ENCODE measurements at places on chromosomes 2 and 18.

GRCh38 chr18:79323471-79323870, 72.3 kb upstream of the NFATC1 start:
- no peak for DNase-seq

DNA sequence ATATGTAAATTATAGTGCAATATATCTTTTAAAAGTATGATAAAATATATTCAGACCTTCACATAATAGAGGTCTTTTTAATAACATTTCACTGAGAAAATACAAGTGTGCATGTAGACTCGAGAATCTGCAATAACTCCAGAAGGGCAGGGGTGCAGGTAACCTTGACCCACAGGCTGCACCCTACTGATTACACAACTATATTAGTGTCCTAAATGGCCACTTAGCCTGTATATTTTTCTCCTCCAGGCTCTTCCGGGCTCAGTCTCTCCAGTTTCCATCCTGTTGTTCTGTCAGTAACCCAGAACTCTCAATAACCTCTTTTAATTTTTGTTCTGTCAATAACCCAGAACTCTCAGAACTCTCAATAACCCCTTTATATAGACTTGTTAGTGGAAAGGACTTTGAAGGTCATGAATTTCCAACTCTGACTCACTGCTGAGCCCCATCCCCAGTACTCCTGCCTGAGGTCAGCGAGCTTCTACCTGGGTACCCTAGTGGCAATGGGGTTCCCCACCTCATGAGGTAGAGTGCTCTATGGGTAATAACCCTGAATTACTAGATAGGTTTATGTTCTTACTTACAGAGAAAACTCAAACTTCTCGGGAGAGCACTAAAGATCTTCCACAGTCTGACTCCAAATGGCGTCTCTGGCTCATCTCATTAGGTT, 8.4 kb upstream of the TTR start:
- DNase-seq: no peak

DNA sequence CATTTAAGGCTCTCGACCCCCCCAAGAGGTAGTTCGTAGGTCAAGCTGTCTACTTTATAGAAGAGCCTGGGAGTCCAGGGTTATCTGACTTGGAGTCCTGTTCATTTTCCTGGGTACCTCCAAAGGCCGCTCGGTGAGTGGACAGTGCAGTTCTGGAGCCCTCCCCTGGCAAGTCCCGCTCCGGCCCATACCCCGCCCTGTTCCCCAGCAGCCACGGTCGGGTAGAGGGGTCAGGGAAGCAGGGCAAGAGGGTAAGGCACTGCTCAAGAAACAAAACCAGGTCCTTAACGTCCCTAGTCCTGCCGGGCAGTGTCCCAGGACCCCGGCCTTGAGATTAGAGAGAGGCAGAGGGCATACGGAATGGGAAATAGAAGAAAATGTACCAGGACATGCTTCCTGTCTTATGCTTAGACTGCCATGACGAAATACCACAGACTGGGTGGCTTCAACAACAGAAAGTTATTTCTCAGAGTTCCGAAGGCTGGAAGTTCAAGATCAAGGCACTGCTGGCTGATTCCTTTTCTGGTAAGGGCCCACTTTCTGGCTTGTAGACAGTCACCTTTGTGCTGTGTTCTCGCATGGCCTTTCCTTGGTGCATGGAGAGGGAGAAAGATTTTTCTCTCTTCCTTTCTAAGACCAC, 5.4 kb upstream of the HPCAL1 start:
- DNase-seq: no peak

DNA sequence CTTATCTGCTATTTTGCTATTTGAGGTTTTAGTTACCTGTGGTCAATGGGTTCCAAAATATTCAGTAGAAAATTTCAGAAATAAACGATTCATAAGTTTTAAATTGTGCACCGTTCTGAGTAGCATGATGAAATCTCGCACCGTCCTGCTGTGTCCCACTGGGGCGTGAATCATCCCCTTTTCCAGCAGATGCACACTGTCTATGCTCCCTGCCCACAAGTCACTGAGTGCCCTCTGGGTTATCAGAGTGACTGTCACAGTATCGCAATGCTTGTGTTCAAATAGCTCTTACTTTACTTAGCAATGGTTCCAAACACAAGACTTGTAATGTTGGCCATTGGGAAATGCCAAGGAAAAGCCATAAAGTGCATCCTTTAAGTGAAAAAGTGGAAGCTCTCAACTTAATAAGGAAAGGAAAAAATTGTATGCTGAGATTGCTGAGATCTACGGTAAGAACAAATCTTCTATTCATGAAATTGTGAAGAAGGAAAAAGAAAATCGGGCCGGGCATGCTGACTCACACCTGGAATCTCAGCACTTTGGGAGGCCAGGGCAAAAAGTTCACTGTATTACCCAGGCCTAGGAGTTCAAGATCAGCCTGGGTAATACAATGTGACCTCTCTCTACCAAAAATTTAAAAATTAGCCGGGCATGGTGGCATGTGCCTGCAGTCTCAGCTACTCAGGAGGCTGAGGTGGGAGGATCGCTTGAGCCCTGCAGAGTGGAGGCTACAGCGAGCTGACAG, 13.3 kb downstream of the COL4A3 start:
- no peak for DNase-seq

DNA sequence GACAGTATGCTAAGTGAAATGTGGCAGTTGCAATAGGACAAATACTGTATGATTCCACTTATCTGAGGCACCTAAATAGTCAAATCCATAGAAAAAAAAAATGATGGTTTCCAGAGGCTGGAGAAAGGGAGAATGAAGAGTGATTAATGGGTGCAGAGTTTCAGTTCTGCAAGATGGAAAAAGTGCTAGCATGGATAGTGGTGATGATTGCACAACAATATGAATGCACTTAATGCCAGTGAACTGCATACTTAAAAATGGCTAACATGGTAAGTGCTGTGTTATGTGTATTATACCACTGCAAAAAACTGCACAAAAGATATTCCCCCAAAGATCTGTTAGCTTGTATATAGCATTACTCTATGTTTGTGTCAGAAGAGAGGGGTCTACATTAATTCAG, 185.4 kb downstream of the INHBB start:
- DNase-seq: no peak

DNA sequence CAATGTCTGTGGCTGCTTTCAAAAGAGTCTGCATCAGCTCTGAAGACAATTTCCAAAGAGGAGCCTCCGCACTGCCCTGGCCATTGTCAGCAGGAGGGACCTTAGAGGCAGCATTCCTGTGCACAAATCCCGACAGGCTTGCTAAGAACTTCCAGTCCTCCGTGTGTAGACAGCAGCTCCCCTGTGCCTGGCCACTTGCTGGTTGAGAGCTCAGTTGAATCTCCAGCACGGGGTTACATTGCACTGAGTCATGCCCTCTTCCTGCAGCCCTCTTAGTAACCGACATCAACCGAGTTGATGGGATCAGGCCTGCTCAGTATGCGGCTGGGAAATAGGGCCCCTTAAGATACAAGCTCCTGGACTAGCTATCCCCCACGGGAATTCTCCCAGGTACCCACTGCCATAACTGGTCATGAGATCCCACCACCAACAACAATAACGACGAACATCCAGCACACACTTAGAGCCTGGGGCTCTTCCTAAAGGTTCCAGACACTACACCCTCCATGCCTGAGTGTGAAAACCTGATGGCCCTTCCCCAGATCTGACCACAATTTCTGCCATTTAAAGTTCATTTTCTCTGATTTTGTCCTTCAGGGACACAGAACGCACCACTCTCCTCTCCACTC, 12.0 kb downstream of the ATP6V1B1 start:
- DNase-seq: no peak

- DNase-seq: no peak
These were observed 49.3 kb downstream of the SLC35F5 start for GRCh38 chr2:113707106-113707505.

- no peak for DNase-seq
These were observed 335.2 kb downstream of the KCNJ3 start for GRCh38 chr2:155033652-155034051.

DNA sequence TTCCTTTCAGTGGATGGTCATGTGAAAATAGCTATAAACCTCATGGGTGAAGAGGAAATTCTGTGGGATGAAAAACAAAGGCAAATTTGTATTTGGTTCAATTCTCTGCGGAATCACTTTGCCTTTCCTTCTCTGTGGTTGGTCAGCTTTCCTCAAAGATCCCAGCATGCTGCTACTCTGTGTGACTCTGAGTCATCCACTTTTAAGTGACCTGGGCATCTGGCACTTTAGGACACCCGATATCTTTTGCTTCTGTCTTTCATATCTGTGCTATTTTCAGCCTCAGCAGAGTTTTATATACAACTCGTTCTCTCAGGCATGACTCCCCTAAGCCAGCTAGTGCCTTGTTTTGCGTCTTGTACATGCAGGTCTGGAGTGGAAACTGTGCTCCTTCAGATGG, 217.0 kb upstream of the PIEZO2 start:
- no peak for DNase-seq

DNA sequence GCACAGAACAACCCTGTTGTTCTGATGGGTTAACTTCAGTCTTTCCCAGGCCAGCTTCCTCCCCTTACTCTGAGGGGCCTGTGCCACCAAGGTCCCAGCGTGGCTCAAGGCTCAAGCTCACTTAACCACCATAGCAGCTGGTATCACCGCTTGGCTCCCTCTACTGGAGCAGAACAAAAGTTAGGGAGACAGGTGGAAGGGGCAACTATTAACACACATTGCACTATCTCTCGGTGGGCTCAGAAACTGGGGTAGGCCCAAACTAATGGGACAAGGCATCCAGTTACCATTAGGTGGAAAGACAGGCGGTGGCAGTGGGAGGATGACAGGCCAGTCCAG, 88.7 kb upstream of the ATL2 start:
- DNase-seq: peak; percentile 17

GRCh38 chr2:38665854-38666555, at the start of gene GALM:
Gene GALM, plus strand, starts transcription at chr2:38666114. Its CDS starts 48 bp downstream, at chr2:38666162.
- DNase-seq: peak; percentile 80

- DNase-seq: no peak
These were observed 7.2 kb upstream of the NEU4 start for GRCh38 chr2:241801611-241802420.

DNA sequence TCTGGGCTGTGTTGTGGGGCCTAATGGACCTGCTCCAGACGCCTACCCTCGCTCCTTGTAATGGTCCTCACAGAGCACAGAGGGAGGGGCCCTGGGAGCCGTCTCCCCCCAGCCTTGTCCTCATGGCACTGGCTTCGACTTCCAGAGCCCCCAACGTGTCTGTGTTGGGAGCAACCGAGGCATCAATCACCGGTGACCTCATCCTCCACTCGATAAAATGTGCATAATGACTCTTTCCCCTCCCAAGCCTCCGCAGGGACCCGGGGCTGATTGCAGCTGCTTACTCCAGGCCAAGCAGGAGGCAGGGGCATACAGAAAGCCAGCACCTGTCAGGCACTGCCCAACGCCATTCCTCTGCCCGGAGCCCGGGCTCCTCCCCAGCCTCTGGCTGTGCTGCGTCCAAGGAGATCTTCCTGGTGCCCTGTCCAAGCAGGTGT, 271.7 kb downstream of the NDUFA10 start:
- DNase-seq: no peak

DNA sequence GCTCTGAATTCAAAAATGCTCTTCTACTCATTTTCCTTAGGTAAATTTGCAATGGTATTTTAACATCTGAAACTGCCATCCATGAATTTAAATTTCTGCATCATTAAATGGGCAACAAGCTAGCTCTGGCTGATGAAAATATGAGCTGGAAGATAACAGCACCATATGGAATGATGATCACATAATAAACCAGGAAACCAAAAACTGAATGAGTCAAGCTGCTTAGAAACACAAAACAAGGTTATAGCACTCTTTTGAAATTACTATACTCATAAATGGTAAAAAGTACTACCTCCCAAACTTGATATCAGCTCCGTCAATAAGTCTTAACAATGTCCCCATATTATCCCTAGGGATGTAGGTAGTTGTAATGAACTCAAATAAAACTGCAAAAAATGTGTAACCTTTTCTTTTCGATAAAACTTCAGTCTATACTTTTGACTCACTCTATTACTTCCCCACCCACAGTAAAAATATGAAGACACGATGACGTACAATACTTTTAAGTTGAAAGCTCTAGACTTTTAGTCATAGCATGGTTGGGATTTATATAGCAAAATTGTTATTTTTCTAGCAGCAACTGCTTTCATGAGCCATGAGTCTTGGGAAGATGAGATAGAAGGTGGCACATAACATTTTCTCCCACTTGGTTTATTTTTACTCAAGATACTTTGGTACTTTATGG, 396.7 kb downstream of the CDH2 start:
- no peak for DNase-seq

- no peak for DNase-seq
These were observed 187.4 kb downstream of the ARL4C start for GRCh38 chr2:234309431-234309830.

DNA sequence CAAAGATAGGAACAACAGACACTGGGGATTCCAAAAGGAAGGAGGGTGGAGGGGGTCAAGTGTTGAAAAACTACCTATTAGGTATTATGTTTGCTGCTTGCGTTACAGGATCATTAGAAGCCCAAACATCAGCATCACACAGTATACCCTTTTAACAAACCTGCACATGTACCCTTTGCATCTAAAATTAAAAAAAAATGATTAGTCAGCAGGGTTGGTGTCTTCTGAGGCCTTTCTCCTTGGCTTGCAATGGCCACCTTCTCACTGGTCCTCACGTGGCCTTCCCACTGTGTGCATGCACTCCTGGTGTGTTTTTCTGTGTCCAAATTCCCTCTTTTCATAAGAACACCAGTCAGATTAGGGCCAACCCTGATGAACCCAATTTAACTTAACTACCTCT, 5.6 kb upstream of the IMPA2 start:
- DNase-seq: no peak

GRCh38 chr18:29123706-29124530, 947.0 kb upstream of the CDH2 start:
- DNase-seq: no peak

- no peak for DNase-seq
These were observed 16.4 kb downstream of the EEF1B2 start for GRCh38 chr2:206176121-206176520.

- peak; percentile 3 for DNase-seq
These were observed 8.3 kb downstream of the ARL5A start for GRCh38 chr2:151819920-151820319.

DNA sequence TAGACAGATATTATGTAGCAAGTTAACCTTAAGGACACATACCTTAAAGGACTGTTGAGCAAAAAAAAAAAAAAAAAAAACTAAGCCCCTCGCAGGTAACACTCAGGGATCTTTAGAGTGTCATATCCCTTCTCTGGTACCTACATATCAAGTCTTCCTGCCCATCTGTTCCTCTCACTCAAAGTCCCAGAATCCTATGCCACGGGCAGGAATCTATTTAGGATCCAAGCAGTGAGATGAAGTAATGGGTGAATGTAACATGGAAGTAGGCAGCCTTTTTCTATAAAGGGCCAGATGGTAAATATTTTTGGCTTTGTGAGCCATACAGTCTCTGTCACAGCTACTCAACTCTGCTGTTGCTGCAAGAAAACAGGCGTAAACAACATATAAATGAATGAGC, 496.7 kb downstream of the STK39 start:
- DNase-seq: no peak

Data from stimulated activated naive CD8-positive, alpha-beta T cell treated with anti-CD3 and anti-CD28 coated beads, Interleukin-15, amount 100 ng/mL, for 72 hours (primary cell).